ENCODE measurements at places on chromosomes 2 and 18.
A peak's percentile ranks its signal among the peaks of the same experiment; 100 is the strongest.

DNA sequence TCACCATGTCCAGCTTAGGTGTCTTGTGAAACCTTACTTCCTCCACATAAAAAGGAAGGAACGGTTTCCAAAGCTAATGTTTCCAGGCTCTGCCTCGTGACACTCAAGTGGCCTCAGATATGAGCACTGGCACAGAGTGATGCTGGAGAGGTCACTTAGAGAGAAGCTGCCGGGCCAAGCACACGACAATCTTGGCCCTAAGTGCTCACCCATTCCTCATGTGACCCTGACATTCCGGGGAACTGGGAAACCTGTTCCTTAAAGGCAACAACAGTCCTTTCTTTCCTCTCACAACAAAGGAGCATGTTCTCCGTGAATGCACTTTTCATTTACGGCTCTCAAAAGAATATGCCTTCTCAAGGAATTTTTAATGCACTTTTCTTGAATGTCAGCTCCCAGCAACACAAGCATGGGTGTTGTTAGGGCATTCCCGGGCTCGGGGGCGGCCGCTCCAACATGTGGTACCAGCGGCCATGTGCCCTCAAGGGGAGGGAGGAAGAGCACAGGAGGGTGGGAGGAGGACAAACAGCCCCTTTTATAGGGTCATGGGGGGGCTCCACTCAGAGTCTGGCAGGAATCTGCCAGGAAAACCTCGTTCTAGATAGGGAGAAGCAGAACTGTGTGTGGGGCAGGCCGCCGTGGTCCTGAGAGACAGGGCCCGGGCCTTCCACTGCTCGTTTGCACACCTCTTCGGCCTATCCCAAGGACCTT is 118.6 kb downstream of the MBP start:
- DNase-seq, result no peak

DNA sequence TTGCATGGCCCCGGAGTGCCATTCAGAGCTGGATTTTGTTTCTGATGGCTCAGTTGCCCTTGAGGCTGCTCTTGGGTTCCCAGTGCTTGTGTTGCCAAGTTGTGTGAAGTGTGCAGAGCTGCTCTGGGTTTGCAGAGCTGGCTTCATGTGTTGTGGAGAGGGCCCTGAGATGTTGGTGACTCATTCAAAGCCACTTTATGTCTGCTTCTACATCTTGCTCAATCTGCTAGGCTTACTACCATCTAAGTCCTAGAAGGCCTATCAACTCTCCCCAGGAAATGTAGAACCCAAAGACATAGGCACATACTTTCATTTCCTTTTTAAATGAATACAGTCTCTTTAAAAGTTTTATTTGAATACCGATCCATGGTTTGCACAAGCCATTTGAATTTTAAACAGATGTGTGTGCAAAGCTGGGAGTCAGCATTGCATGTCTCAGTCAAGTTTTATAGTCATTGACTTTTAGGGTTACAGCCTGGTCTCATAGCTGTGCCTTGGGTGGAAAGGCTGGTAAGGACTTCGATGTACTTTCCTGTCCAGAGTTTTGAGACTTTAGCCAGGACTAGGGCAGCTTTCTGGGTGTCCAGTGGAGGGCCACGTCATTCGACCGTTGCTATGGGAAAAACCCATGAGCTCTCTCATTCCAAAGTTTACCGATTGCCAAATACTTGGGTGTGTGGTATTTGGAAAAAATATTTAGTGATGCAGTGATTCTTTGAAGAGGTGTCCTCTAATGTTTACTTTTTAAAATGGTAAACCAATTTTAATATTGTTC is 105.0 kb downstream of the LTBP1 start:
- no peak for DNase-seq

DNA sequence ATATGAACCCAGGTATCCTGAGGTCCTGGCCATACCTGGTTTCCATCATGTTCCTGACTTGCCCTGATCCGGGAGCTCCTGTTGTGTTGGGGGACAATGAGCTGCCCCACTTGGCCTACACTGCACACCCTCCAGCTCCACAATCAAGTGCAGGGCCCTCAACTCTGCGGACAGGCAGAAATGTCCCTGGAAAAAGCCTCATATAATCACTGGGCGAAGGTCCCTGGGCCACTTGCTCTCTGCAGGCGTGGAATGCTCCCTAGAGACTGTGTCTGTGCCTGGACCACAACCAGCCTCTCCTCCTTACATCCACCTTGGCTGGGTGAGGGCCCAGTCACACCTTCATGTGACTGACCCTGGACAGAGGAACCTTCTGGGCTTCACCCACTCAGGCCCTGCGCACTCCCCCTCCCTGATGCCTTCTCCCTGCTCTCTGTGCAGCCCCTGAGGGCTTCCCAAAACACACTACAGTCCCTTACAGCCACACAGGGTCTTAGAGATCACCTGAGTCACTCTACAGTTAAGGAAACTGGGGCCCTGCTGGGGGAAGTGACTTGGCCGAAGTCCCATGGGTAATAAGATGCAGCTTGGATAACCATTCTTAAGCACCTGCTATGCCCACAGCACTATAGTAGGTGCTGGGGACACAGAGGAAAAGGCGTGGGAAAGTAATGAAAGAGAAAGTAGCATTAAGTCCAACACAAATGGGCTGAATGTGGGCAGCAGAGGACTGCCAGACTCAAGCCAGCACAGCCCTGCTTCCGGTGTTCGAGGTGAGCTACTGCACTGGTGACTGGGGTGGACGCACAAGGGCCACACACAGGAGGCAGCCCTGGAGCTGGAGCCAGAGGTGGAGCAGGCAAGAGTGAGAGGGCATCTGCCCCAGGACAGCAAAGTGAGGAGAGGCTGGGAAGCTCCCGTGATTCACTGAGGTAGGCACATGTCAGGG is 9.8 kb downstream of the BOLA3 start:
- no peak for DNase-seq

DNA sequence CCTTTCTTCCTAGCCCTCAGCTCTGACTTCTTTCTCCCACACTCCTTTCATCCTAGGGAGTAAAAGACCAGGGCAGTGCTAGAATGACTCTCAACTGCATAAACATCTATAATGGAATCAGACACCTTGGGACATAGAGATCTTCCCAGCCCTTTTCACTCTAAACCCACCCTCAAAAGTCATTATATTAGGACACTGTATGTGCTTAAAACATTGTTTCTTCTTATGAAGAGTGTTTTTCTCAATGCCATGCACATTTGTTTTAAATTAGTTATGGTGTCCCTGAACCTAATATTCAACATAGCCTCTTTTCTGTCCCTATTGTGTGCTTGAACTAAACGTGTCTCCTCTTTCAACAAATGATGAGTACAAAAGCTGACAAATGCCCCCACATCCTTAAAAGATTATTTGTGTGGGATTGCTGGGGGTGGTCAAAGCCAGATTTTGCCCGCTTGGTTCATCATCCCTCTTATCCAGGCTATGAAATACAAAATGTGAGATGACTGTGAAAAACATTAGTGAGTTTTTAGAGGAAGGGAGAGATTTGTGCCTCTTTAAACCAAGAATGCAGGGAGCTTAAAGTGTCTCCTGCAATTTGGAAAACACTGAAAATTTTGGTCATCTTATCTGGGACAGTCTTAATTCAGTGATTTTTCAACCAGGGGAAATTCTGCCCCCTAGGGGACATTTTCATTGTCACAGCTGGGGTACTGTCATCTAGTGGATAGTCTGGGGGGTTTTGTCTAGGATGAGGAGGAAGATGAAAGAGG is 29.0 kb downstream of the SERPINB5 start:
- no peak for DNase-seq

DNA sequence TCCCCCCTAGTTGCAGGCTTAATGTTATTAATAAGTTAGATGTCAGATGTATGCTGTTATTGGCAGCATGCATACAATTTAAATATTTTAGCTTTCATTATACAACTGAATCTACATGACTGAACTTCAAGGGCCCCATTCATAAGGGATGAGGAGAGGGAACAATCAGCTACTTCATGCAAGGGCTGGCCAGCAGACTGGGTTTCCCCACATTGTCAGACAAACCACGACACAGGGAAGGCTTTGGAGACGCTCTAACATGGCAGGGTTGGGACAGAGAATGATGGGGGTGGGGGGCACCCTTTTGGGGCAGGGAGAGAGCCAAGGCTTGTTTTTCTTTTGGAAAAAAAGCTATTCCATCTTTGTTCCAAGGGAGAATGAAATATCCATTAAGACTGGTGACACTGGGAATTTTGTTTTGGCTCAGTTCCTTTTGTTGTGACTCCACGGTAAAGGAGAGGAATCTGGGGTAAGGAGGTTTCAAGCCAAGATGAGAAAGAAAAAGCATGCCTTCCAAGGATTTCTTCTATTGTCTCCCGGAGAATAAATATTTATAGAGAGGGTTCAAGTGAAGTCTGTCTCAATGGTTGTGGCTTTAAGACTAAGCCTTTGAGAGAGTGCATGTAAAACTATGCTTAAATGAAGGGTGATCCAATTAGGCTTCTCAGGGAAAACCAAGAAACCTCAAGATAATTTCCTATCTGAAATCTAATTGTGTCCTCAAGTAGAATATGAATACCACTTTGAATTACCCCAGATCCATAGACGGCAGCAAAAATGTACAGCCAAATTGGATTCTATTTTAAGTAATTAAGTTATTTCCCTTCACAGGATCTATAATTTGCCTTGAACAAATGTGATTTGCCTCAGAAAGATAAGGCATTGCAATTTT is 5.4 kb downstream of the CXCR4 start:
- DNase-seq, result peak; percentile 47

DNA sequence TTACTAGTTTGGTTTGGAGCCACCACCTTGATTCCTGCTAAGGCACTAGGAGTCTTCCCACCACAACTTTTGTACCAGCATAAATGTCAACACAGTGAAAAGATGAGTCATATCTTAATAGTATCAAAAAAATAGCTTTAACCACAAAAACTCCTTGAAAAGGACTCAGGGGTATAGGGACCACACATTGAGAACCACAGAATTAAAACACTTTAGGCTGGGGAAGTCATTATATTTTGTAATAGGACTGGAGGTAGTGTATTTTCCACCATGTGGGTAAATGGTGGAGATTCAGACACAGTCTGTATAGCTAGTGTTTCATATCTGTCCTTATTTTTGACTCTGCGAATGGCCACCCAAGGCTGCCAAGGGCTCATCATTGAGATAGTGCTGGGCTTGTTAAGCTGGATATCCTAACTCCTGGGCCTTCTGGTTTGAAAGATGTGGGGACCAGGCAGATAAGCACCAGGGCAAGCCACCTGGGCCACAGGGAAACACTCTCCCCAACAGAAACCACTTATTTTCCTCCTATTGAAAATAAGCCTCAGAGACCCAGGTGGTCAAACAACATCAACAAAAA is 19.1 kb upstream of the FHL2 start:
- no peak for DNase-seq

Measured in activated T-cell treated with anti-CD3 and anti-CD28 coated beads, Interleukin-2, amount 50 U/mL, for 1 hour (primary cell).